Right hindlimb (tissue), 1 donor: ENCODE measurements at places on chromosomes 2 and 18.
A peak's percentile ranks its signal among the peaks of the same experiment; 100 is the strongest.

- DNase-seq, result peak; percentile 88
These were observed 73.1 kb upstream of the PXDN start for GRCh38 chr2:1817256-1818051.

DNA sequence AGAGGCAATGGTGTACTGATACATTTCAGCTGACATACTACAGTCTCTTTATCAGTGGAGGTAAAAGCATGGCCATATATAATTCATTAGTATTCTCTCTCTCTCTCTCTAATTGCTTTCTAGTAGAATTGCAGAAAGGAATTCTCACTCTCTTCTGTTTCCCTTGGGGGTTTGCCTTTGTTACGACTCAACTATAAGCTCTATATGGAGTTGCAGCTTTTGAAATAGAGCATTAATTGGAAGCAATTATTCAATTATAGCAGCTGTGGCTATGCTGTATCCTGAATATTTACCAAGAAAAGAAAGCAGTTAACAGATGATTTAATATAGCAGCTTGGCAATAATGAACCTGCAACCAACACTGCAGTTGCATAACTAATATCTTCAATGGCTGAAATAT is 132.7 kb upstream of the STON1 start:
- no peak for DNase-seq

GRCh38 chr18:24019641-24020331 is 5.2 kb downstream of the TTC39C start:
- DNase-seq, result no peak

- DNase-seq, result no peak
These were observed 5.8 kb downstream of the SH3RF3 start for GRCh38 chr2:109134741-109135358.

GRCh38 chr2:216673021-216673420 is 22.3 kb downstream of the IGFBP5 start:
- no peak for DNase-seq
